ENCODE measurements at places on chromosomes 6 and 20. TPM values are rescaled to one million over a fixed set of nuclear protein-coding genes. Genes with fewer than 3 reads are reported as not detected.

- no peak for DNase-seq
These were observed 203.0 kb downstream of the SAMD5 start for GRCh38 chr6:147711476-147711875.

DNA sequence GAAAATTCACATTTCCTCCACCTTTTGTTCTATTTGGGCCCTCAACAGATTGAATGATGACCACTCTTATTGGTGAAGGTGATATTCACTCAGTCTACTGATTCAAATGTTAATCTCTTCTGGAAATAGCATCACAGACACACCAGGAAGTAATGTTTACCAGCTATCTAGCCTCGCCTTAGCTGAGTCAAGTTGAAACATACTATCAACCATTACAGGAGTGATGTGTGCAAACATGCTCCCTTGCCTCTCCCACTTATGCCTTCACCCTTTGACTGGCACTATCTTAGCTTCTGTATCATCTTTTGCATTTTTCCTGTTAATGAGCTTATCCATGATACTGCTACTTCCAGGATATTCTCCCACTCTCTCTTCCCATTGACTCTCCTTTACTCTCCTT, 191.9 kb downstream of the CENPW start:
- no peak for DNase-seq

- no peak for DNase-seq
These were observed 722.6 kb upstream of the NRSN1 start for GRCh38 chr6:23403460-23403859.

OR5V1 gene
- not detected for total RNA-seq

DNA sequence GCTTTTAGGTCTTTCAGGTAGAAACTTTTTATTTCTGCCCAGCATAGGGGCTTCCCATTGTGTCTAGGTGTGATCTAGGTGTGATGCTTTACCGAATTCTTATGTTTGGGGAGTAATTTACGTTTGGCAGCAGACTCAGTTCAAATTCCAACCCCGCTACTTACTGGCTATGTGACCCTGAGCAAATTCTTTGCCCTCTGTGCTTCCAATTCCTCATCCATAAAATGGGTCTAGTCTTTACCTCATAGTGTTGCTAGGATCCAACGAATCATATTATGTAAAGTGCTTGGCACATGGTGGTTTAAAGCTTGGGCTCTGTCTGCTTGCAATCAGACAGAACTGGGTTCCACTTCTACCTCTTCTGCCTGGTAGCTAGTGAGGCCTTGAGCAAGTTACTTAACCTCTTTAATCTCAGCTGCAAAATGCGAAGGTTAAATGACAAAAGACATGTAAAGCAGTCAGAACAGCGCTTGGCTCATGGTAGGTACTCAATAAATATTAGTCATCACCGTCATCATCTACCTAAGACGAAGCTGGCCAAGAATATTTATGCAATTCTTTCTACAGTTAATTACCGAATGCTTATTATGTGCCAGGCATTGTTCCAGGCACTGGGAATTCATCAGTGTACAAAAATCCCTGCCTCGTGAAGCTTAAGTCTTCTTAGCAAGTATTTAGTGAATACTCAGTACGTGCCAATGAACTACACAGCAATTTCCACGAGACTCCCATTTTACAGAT, 1.0 kb downstream of the NSFL1C start:
- no peak for DNase-seq

SYNGAP1 gene
- 8.5 TPM for total RNA-seq

DNA sequence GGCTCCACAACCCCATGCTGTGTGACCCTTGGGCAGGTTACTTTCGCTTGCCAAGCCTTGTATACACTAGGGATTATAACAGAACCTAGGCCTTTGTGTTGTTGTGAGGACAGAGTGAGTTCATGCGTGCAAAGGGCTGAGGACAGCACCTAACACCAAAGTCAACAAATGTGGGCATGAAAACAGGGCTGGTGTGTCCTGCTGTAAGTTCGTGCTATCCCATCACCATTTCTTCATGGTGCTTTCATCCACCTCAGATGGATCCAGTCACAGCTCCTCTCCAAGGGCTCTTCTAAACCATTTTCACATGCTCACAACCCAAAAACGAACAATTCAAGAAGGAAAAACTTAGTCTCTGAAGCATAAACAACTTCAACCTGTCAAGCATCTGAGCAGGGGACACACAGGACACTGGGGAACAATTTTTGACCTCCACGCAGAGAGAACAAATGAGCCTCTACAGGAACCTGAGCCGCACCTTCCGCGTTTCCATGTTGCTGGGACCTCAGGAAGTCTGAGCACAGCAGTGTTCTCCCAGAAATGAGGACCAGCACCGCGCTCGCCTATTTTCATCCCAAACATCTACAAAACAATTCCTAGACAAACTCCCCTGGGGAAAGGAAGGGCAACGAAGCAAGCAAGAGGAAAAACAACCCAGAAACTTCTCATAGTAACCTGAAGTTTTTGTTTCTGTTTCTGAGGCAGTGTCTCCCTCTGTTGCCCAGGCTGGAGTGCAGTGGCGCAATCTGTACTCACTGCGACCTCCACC, 3.1 kb downstream of the LRP11 start:
- no peak for DNase-seq

GRCh38 chr6:40558102-40558501, 29.1 kb downstream of the LRFN2 start:
- DNase-seq = no peak

ABT1 gene
- 5.8 TPM for total RNA-seq

AK9 gene
- 10.4 TPM for total RNA-seq

HCRTR2 gene
- total RNA-seq = not detected

TXLNB gene
- 128 TPM for total RNA-seq

GRCh38 chr6:98894810-98895209, 52.9 kb downstream of the FBXL4 start:
- DNase-seq = no peak

- no peak for DNase-seq
These were observed 17.6 kb upstream of the ENTPD6 start for GRCh38 chr20:25177890-25178321.

- DNase-seq = no peak
These were observed 1076.1 kb upstream of the ADGRB3 start for GRCh38 chr6:67558985-67559384.

DNA sequence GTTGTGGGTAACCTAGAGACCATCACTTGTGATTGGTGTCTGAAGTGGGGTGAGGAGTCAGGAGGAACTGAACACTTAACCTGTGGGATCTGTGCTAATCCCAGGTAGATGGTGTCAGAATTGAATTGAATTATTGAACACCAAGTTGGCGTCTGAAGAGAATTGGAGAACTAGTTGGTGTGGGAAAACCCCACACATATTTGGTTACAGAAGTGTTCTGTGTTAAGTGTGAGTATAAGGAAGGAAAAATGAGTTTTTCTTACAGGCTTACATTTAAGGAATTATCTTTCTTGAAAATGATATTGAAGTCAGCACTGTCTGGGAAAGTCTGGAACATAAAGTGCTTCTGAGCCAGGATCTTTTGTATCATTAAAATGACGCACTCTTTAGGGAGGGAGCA, 182.9 kb upstream of the ECI2 start:
- DNase-seq = no peak

GRCh38 chr6:127690092-127690491, 113.1 kb downstream of the C6orf58 start:
- DNase-seq = no peak

DNA sequence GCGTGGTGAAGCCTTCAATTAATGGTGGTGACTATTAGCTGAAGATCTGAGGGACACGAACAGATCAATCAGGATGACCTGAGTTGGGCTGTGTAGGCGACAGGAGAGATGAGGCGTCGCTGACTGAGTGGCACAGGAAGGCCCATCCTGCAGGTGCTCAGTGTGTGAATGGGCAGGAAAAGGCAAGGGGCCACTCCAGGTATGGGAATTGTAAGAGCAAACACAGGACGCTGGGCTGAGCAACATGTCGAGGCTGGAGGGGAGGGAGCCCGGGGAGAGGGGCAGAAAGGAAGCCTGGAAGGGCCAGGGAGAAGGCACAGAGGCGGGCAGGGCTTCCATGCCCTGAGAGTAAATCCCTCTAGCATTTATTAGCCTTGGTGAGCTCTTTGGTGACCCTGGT, 151.0 kb downstream of the VEGFA start:
- DNase-seq = no peak

METTL24 gene
- total RNA-seq = 2.2 TPM

- DNase-seq = no peak
These were observed 424.5 kb downstream of the HTR1B start for GRCh38 chr6:77038807-77039206.

Measured in heart right ventricle (tissue), 16 donors.